Stimulated activated CD8-positive, alpha-beta memory T cell treated with anti-CD3 and anti-CD28 coated beads, Interleukin-15, amount 100 ng/mL, for 1 hour (primary cell): ENCODE measurements at places on chromosomes 3 and 15.

GRCh38 chr3:25781145-25781757, 2.0 kb downstream of the NGLY1 start:
- no peak for DNase-seq

DNA sequence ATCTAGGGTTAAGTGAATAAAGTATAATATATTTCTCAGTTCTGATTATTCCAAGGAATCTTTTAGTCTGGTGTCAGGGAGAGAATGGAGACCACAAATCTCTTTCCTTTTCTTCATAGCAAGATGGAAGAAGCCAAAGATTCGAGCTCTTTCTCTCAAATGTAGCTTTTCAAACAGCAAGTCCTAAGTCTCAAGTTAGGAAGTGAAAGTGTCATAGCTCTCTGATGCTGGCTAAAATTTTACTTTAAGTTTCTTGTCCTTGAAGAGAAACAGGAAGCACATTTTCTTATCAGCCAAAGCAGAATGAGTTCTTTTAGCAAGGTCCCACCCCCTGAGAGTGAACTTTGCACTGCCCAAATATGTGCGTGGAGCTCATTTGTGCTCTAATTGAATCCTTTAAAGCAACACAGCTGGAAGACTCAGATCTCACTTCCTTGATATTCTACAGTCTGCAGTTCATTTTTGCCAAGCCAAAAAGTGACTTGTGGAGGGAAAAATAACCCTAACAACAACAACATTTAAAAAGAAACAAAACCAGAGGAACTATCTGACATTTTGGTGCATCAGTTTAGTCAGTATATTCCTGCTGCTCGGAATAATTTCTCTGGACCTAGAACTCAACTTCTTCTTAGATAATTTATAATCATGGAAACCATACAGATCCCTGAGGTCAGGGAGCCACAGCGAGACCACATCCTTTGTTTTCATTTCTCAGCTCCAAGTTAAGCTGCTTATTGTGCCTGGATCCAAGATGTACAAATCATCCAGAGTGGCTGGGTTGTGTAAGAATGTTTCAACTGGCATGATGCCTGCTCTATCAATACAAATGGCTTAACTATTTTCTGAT, 238.7 kb upstream of the P2RY1 start:
- DNase-seq: no peak

DNA sequence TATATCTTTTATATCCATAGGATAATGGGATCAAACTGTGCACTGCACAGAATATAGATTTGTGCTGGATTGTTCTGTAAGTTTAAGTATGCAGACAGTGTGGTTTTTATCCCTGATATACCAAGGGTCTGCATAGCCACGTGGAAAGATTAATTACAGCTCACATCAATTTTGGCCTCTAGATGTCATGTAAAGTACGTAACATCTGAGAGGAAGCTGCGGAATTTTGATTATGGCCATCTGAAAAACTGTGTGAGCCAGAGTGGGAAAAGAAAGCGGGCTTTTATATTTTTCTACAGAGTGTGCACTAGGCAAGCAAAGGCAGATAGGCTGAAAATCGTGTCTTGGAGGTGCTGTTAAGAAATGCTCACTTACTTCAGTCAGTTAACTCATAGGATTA, 562.7 kb downstream of the GBE1 start:
- no peak for DNase-seq

DNA sequence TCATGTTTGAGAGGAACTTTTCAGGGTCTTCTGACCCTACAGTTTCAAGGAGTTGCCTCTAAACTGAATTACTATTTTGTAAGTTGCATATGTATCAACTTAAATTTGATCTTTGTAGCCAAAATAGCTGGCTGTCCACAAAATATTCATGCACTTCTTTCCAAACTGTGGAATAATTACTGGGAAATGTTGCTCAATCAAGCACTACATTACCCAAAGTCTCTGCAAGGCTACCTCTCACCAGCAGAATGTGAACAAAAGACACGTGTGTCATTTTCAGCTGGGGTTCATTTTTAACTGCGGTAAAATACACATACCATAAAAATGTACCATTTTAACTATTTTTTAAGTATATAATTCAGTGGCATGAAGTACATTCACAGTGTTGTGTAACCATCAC, 320.4 kb downstream of the CTNNB1 start:
- no peak for DNase-seq

- no peak for DNase-seq
These were observed 21.8 kb downstream of the CTSH start for GRCh38 chr15:78923015-78923414.

GRCh38 chr3:29683018-29683993, 402.4 kb downstream of the RBMS3 start:
- no peak for DNase-seq

- DNase-seq: no peak
These were observed 179.1 kb upstream of the LPP start for GRCh38 chr3:187974871-187975271.

GRCh38 chr3:111311709-111312235, 230.2 kb upstream of the CD96 start:
- no peak for DNase-seq

DNA sequence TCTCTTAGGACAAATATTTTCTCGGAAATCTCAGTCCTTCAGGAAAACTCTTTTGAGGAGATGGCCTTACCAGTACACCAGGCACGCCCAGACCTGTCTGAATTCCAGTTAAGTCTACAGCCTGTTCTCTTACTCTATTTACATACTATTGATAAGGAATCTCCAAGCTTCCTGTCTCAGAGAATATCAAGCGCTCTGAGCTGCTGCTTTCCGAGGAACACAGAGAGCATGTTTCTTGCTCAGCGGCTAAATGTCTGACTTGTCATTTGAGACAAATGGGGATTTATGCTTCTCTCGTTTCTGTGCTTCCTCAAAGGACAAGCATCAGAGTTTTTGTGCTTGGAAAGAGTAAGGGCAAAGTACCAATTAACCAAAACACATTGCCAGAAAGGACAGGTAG, 112.4 kb upstream of the CCDC54 start:
- no peak for DNase-seq

- DNase-seq: no peak
These were observed 58.7 kb downstream of the BOC start for GRCh38 chr3:113270068-113270467.

GRCh38 chr15:88071141-88071540, 185.4 kb downstream of the NTRK3 start:
- no peak for DNase-seq
